MG63 (cell line): ENCODE measurements at places on chromosomes 1 and 21. TPM values are rescaled to one million over a fixed set of nuclear protein-coding genes. Genes with fewer than 3 reads are reported as not detected.

Gene RHOC
- 568 and 693 TPM in 2 replicates for total RNA-seq

Gene CD1B
- not detected in 2 replicates for total RNA-seq

Gene AJAP1
- total RNA-seq = not detected in 2 replicates

Gene LAMTOR5
- 133 and 137 TPM in 2 replicates for total RNA-seq

Gene EFNA3
- total RNA-seq = 0.64 and 3.0 TPM in 2 replicates

Gene HSF2BP
- 2.4 and 6.4 TPM in 2 replicates for total RNA-seq

Gene PARK7
- total RNA-seq = 398 and 501 TPM in 2 replicates

Gene MCOLN2
- 2.8 and 5.6 TPM in 2 replicates for total RNA-seq

Gene CD244
- total RNA-seq = not detected in 2 replicates

Gene PLA2G4A
- total RNA-seq = 14.7 and 23.1 TPM in 2 replicates

Gene NPHS2
- total RNA-seq = not detected in 2 replicates

- DNase-seq = no peak
Measured at GRCh38 chr1:205285381-205286101, 36.0 kb downstream of the NUAK2 start.

DNA sequence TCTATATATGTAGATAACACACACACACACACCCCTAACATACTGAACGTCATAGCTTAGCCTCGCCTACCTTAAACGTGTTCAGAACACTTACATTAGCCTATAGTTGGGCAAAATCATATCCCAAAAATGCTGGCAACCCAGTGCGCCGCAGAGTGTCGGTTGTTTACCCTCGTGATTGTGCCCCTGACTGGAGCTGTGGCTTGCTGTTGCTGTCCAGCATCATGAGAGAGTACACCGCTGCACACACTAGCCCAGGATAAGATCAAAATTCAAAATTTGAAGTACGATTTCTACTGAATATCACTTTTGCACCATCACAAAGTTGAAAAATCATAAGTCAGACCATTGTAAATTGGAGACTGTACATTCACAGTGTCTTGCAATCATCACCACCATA lies 73.1 kb upstream of the COG2 start:
- DNase-seq = no peak

DNA sequence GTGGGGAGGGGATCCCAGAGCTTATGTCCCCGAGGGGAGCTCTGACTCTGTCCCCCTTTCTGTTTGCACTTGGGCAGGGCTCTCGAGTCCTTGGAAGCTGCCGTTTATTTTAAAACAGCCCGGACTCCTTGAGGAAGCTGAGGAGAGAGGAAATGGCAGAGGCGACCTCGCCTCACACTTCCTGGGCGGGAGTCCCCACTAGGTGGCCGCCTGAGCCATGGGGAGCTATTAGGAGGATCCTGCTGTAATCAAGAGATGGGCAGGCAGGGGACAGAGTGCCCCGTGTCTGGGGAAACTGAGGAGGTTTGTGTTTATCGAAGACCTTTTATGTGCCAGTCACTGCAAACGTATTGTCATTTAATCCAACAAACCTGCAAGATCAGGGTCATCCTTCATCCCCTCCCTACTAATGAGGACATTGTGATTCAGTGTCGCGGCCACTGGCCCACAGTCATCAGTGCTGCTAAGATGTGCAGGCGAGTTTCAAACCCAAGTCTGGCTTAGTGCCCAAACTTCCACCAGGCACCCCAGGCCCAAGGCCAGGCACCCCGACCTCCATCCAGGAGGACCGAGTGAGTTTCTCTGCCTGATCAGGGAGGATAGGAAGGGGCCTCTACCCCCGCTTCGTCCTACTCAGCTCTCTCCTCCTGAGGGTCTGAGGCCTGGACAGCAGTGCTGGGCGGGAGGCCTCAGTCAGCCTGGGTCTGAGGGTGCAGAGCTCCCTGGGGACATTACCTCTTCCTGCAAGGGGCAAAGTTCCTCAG lies 316.9 kb upstream of the VAMP3 start:
- peak; percentile 30 for DNase-seq

GRCh38 chr1:156468693-156469345 lies 31.8 kb downstream of the MEF2D start:
- no peak for DNase-seq

DNA sequence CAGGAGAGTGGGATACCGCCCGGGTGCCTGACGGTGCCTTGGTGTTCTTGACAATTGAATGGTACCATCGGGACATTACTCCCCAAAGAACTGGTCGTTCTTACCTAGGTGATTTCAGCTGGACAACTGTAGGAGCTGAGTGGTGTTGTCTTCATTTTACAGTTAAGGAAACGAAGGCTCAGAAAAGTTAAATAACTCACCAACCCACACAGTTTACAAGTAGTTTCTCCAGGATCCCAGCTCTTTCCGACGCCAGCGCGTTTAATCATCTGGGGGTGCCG lies 1.6 kb downstream of the PIK3CD start:
- DNase-seq = no peak

- no peak for DNase-seq
Measured at GRCh38 chr1:186244825-186245224, 130.2 kb downstream of the TPR start.

GRCh38 chr1:1086911-1087341 lies 12.8 kb upstream of the RNF223 start:
- DNase-seq = no peak

GRCh38 chr1:175169286-175170018 lies 23.1 kb downstream of the KIAA0040 start:
- peak; percentile 42 for DNase-seq

GRCh38 chr21:45164838-45165237 lies 90.5 kb downstream of the ADARB1 start:
- no peak for DNase-seq

- DNase-seq = peak; percentile 72
Measured at GRCh38 chr1:230113593-230114236, 46.7 kb downstream of the GALNT2 start.

GRCh38 chr1:155650231-155650757 lies 38.3 kb downstream of the YY1AP1 start:
- no peak for DNase-seq

GRCh38 chr1:32900956-32901822 lies at the start of gene TMEM54:
Gene TMEM54 (minus strand): TSS chr1:32901389. CDS start chr1:32901238, 151 bp downstream.
- DNase-seq = peak; percentile 62

DNA sequence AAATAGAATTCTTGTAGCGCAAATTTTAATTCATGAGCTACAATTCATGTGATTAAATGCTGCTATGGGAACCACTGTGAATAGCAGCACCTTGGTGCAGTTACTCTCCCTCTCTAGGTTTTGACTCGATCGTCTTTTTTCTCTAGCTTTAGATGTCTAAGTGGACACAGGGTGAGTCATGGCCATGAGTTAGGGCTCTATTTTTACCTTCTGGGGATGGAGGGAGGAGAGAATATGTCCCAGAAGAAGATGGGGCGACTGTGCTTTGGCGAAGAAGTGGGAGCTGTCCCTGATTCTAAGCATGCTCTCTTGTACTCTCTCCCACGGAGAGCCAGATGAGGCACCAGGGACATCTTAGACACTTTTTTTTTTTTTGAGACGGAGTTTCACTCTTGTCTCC lies 1.6 kb upstream of the OR2B11 start:
- no peak for DNase-seq

DNA sequence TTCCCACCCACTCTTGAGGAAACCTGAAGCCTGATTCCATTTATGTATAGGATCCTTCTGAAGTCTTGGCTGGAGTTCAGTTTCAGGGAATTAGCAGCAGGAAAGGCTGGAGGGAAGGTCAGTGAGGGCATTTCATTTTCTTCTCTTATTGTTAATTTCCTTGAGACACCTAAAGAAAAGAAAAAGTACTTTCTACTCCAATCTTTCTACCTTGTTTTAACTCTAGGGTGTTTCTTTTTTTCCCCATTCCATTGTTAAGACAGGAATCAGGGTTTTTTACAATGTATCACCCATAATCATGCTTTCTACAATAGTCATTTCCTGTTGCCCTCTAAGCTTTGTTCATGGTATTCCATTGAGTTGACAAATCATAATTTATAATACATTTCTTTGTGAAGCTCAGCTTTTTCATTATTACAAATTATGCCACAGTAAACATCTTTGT lies 27.4 kb downstream of the SNRPE start:
- DNase-seq = no peak

DNA sequence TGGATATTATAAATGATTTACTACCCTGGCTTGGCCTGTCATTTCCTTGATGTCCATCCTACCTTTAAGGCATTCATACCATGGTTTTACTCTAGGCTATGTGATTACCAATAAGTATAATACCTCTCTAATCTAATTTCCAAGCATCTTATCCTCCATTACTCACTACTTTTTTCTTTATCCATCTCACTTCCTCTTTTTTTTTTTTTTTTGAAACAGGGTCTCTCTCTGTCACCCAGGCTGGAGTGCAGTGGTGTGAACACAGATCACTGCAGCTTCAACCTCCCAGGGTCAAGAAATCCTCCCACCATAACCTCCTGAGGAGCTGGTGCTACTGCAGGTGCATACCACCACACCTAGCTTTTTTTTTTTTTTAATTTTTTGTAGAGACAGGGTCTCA lies 39.9 kb downstream of the INKA2 start:
- no peak for DNase-seq

DNA sequence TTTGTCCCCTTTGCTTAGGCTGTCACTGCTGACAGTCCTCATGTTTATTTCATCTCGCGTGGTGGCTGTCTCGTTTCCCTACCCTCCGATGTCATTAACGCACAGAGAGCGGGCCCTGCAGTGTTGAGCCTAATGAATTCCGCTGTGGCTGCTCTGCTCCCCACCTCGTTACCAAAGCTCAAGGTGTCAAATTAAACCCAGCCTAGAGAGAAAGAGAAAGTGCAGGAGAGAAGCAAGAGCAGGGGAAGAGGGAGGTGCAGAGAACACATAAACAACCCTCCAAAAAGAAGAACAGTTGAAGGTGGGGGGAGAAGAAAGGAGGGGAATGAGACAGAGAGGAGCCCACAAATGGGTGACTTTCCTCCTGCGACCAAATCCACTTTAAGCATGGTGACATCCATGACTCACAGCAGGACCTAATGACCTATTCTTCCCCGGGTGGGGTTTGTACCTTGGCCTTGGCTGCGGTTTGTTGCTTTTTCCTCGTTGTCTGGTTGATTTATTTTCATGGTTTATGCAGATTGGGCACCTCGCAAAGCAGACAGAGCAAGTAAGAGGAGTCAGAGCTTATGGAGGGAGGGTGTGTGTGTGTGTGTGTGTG lies 92.5 kb downstream of the PBX1 start:
- DNase-seq = no peak

- DNase-seq = peak; percentile 31
Measured at GRCh38 chr1:234956821-234957329, 171.8 kb downstream of the TOMM20 start.

GRCh38 chr1:179369751-179370341 lies 4.1 kb downstream of the AXDND1 start:
- DNase-seq = no peak

DNA sequence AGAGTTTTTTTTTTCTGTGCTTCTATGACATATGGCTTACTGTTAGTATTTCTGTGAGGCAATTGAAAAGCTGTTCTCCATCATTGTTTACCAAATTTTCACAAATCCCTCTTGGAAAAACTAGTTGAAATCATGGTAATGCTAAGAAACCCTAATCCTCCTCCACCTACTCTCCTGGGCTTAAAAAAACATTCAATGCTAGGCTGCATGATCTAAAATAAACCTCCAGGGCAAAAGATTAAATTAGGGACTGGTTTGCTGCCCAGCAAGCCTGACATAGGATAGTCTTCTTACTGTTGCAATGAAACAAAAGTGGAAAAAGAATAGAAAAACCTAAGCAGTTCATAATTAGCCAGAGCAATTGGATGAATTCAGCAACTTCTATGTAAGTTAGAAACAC lies 16.1 kb downstream of the C1orf52 start:
- no peak for DNase-seq

DNA sequence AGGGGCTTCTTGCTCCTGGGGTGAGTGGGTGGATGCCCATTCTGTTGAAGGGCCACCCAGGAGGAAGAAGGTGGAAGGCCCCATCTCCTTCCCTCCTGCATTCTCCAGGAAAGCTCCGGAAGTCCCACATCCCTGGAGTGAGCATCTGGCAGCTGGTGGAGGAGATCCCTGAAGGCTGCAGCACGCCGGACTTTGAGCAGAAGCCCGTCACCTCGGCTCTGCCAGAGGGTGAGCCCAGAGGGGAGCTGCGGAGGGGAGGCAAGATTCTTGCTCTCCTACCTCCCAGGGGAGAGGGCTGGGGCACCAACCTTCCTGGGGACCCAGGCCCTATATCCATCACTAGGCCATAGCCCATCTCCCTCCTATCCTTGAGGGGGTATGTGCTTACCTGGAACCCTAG lies 3.4 kb downstream of the IGFN1 start:
- DNase-seq = no peak

DNA sequence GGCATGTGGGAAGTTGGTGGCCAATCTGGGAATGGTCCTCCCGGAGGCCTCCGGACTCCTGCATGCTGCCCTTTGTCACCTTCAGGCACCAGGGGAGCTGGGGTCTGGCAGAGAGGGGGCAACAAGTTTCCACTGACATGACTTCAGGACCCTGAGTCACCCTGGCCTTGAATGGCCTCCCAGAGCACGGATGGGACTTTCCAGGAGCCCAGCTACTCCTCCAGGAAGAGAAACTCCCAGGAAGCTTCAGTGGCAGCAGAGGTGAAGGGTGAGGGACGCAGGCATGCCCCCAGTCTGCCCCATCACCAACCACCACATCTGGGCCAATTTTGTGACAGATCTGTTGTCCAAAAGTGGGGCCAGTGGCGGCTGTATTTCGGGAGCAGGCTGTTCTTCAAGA lies 55.9 kb upstream of the WASF2 start:
- DNase-seq = no peak

DNA sequence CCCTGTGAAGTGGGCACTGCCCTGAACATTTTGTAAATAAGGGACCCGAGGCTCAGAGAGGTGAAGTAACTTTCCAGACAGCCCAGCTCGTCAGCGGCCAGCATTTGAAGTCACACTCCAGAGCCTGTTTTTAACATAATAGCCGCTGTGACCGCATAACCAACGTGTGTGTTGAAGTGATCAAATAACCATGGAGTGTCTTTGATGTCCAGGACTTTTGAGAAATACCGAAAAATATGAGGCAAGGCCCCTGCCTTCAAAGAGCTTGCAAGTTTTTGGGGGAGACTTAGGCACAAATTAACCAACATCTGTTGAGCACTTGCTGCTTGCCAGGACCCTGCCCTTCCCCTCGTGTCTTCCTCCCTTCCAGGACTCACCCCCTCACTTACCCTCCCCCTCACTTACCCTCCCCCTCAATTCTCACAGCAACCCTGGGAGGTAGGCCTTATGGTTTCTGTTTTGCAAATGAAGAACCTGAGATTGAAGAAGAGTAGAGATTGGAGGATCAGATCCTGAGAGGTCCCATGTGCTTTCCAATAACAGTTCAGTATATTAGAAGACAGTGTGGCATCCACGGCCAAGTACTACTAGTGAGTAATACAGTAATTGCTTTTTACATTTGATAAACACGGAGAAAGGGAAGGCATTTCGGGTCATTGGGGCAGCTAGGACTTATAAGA lies 1.3 kb upstream of the SLC16A1 start:
- peak; percentile 68 for DNase-seq

GRCh38 chr1:110150330-110151174 lies at the start of gene SLC6A17:
Gene SLC6A17 (plus strand): TSS chr1:110150494. CDS start chr1:110166930, 16,436 bp downstream.
- DNase-seq = peak; percentile 97

GRCh38 chr1:184947497-184948256 lies 26.6 kb downstream of the NIBAN1 start:
- peak; percentile 84 for DNase-seq
